Activated T-cell treated with anti-CD3 and anti-CD28 coated beads, Interleukin-2, amount 50 U/mL, for 72 hours (primary cell): ENCODE measurements at places on chromosomes 16 and 17.

- no peak for DNase-seq
- peaks cover 13% of the 10 kb centered on the region for H3K36me3 ChIP-seq
- no peaks in the 10 kb centered on the region for H3K4me1 ChIP-seq
- H3K4me3 ChIP-seq = no peak overlapping the region
- H3K27me3 ChIP-seq = no peaks in the 10 kb centered on the region
These were observed 48.8 kb downstream of the NDEL1 start for GRCh38 chr17:8484465-8484864.

DNA sequence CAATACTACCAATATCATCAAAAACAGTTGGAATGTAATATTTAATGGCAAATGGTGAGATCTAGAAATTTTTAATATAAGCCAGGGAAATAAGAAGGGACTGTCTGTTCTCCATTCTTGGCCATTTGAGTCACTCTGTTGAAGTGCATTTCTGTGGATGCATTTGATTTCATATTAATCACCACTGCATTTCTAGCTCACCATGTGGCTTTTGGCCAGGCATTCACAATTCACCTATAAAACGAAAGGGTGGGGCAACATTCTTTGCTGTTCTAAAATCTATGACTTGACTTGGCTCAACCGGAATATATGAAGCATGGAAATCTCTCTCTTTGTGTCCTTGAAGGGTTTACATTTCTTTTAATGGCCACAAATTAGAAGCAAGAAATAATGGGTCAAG lies 483.0 kb downstream of the SLC39A11 start:
- no peak overlapping the region for H3K27ac ChIP-seq
- no peak for DNase-seq

- no peaks in the 10 kb centered on the region for H3K36me3 ChIP-seq
- no peak for DNase-seq
- no peak overlapping the region for H3K4me3 ChIP-seq
- H3K27ac ChIP-seq = no peak overlapping the region
- no peaks in the 10 kb centered on the region for H3K27me3 ChIP-seq
These were observed 139.4 kb downstream of the ZFHX3 start for GRCh38 chr16:72908362-72909167.

DNA sequence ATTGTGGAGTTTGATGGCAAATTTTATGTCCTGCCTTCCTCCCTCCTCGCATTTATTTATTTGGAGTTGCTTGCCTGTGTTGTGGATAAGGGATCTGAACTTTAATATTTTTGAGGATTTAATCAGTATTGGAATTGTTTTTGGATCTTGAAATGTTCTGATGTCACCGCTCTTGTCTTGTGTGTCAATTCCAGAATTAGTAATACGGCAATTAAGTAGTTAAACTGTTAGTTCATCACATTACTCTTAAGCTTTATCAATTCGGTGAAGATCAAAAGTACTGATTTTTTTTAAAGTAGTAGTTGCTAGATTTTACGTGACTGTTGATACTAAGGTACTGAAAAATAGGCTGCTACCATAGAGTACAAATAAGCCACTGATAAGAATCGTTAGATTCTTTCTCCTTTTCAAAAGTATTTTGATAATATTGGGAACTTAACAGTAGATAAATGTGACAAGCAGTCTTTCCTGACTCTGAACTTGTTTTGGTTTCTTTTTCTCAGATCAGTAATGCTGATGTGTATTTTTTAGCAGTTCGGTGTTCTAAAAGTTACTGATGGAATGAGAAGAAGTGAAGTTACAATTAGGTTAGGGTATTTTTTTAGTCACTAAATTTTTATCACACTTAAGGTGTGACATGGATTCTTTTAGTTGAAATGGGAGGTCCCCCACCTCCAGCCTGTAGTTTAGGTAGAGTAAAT lies 2.0 kb downstream of the RBBP6 start:
- H3K27me3 ChIP-seq = no peaks in the 10 kb centered on the region
- peaks cover 60% of the 10 kb centered on the region for H3K4me1 ChIP-seq
- peak overlapping the region; percentile 95 for H3K4me3 ChIP-seq
- no peak for DNase-seq

GRCh38 chr17:4554997-4555799 lies at the start of gene MYBBP1A:
Gene MYBBP1A (minus strand): TSS chr17:4555384. CDS start chr17:4555324, 60 bp downstream.
- peak; percentile 98 for DNase-seq
- H3K27ac ChIP-seq = peak within 1 kb of the TSS; percentile 95
- no peaks in the 10 kb centered on the region for H3K27me3 ChIP-seq
- H3K4me3 ChIP-seq = peak within 1 kb of the TSS; percentile 88
- peaks cover 48% of the 10 kb centered on the region for H3K4me1 ChIP-seq

- no peaks in the 10 kb centered on the region for H3K27me3 ChIP-seq
- DNase-seq = no peak
- H3K4me3 ChIP-seq = no peak overlapping the region
- peaks cover 7% of the 10 kb centered on the region for H3K36me3 ChIP-seq
- no peaks in the 10 kb centered on the region for H3K4me1 ChIP-seq
These were observed 41.6 kb downstream of the ABAT start for GRCh38 chr16:8716052-8716451.

- H3K27me3 ChIP-seq = no peaks in the 10 kb centered on the region
- peaks cover 37% of the 10 kb centered on the region for H3K4me1 ChIP-seq
- peak overlapping the region; percentile 22 for H3K4me3 ChIP-seq
These were observed 2.6 kb downstream of the RARA start for GRCh38 chr17:40311575-40311974.

GRCh38 chr17:57900991-57901743 lies 51.3 kb upstream of the MRPS23 start:
- no peaks in the 10 kb centered on the region for H3K36me3 ChIP-seq
- DNase-seq = no peak
- H3K27me3 ChIP-seq = no peaks in the 10 kb centered on the region
- peaks cover 18% of the 10 kb centered on the region for H3K4me1 ChIP-seq

DNA sequence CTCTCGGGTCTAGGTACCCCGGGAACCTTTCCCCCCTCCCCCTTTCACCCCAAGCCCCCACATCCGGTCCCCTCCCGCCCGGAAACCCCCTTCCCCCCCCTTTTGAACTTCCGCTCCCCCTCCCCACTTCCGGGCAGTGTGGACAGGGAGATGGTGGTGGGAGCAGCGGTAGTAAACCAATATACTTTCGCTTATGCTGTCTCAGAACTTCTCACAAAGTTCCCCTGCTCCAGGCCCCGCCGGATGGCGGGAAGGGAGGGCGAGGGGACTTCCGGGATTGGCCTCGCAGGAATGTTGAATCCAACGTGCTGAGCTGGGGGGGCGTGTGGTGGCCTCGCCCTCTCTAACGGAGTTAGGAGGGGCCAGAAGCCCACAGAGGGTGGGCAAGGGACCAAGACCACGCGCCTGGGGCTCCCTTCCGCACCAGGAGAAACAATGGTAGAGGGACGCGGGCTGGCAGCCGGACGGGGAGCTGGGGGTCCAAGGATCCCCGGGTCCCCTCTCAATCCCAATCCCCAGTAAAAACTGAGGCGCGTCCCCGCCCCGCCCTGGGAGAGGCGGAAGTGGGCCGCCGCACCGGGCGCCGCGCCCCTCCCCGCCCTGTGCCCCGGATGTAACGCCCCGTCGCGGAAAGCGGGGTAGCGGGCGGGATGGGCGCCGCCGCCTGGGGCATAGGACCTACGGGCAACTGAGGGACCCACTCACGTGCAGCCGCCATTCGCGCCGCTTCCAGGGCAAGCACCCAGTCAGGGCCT lies 742 bp downstream of the PFN1 start:
- H3K27me3 ChIP-seq = no peaks in the 10 kb centered on the region
- H3K4me3 ChIP-seq = peak overlapping the region; percentile 98

DNA sequence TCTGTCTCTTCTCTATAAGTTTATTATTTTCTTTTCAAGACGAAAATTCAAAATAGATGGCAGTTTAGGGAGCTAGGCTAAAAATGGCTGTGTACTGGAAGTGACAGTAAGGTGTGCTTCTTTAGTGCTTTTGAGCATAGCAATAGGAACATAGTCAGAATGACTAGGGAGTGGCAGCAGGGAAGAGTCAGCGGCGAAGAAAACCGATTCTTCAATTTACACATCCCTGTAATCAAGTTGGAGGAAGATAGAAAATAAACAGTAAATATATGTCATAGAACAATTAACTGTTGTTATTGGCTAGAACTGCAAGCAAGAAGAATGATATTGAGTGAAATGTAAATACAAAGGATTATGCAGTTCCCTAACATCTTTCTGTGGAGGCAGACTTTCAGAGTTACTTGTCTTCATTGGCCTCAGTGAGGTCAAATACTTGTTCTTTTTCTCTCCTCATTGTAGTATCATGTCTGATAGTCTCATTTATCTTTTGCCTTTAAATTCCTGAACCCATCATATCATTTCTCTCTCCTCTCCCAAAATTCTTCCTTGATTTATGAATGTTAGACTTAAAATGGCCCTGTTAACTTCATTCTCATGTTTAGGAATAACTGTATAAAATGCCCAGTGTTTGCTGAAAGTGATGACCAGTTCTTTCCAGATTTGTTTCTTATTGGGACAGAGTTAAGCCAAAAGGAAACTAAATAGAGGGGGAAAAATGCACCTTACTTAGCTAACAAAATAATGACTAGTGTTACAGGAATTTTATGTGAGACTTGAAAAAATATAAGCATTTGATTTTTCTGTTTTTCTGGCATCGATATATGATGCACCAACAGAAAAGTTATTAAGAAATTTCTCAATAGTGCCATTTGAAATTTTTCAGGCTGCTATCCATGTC lies 211.4 kb downstream of the BCAS3 start:
- DNase-seq = no peak
- no peak overlapping the region for H3K4me3 ChIP-seq
- H3K27me3 ChIP-seq = no peaks in the 10 kb centered on the region
- no peaks in the 10 kb centered on the region for H3K4me1 ChIP-seq

DNA sequence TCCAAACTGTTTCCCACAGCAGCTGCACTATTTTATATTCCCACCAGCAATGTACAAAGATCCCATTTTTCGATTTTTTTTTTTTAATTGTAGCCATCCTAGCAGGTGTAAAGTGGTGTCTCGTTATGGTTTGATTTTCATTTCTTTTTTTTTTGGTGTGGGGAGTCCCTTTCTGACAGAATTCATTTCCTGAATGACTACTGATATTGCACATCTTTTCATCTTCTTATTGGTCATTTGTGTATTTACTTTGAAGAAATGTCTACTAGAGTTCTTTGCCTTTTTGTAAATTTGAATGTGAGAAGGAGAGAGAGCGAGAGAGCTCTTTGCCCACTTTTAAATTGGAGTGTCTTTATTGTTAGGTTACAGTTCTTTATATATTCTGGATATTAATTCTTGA lies 14.0 kb downstream of the CYB5B start:
- H3K4me1 ChIP-seq = peaks cover 72% of the 10 kb centered on the region
- H3K27ac ChIP-seq = peak overlapping the region; percentile 71
- peak overlapping the region; percentile 75 for H3K4me3 ChIP-seq
- DNase-seq = no peak
- H3K36me3 ChIP-seq = peaks cover 8% of the 10 kb centered on the region

- H3K4me1 ChIP-seq = no peaks in the 10 kb centered on the region
- H3K27ac ChIP-seq = no peak overlapping the region
- H3K4me3 ChIP-seq = no peak overlapping the region
- H3K36me3 ChIP-seq = peaks cover 1% of the 10 kb centered on the region
- DNase-seq = no peak
- no peaks in the 10 kb centered on the region for H3K27me3 ChIP-seq
These were observed 127.5 kb upstream of the COX10 start for GRCh38 chr17:13941781-13942180.

GRCh38 chr17:12431188-12431587 lies 234.5 kb upstream of the MYOCD start:
- peaks cover 3% of the 10 kb centered on the region for H3K36me3 ChIP-seq
- no peaks in the 10 kb centered on the region for H3K4me1 ChIP-seq
- H3K27me3 ChIP-seq = no peaks in the 10 kb centered on the region

DNA sequence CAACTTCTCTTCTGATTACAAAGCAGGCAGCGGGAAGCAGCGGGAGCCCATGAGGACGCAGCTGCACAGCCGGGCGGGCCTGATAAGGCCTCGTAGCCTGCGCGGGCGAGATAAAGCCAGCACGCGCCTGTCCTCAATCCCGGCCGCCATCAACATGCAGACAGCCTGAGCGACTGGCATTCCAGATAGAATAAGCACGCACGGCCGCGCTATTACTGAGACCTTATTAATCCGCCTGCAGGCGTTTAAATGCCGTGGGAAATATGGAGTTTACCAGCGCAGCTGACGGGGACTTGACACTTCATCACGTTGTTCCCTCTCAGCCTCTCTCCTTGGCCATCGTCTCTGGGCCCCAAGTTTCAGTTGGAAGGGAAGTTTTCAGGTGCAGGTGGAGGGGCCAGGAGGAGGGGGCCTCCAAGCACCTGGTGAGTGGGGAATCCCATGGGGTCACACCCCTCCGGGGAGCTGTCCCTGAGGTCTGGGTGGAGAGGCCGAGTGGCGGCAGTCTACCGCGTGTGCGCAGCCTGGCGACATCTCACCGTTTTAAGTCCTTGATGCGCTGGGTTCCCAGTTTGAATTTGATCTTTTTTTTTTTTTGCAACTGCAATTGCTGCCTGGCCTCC lies 27.3 kb upstream of the CBFA2T3 start:
- H3K27ac ChIP-seq = no peak overlapping the region
- no peak overlapping the region for H3K4me3 ChIP-seq
- H3K27me3 ChIP-seq = peaks cover 23% of the 10 kb centered on the region
- H3K4me1 ChIP-seq = peaks cover 31% of the 10 kb centered on the region
- peaks cover 3% of the 10 kb centered on the region for H3K36me3 ChIP-seq

DNA sequence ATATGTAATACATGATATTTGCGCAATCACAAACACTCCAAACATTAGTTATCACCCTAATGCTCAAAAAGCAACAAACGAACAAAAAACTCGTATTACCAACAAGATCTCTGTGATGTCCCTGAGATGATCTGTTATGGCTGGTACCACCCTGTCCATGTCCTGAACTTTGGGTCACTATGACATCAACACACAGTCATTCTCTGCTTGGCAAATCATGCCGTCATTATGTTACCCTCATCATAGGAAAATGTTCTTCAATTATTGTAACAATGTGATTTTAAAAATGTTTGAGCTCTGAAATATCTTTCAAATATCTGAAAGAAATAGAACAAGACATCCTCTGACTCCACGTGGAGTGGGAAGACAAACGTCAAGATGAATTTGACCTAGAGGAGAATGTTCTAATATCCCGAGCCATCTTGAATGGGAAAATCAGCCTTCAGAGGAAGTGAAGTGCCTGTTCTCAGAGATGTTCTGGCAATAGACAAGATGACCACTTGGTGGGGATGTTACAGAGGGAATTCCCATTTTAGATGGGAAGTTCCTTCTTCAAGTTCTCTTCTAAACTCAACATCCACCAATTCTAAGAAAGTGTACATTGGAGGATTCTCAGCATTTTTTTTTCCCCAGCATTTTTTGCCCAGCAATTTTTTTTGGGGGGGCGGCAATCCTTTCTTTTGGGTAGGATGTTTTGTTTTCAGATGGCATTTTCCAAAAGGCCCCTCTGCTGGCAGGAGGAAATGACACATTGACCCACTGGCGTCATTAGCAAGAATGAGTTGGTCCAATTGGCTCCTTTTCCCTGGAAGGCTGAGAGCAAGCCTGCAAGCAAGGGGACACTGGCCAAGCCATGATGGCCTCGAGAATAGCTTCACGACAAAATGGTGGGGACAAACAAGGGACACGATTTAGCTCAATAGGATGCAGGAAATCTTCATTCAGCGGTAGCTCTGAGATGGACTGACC lies 3.7 kb upstream of the HSD17B2 start:
- H3K27me3 ChIP-seq = peaks cover 21% of the 10 kb centered on the region
- no peak for DNase-seq
- no peak overlapping the region for H3K27ac ChIP-seq
- no peak overlapping the region for H3K4me3 ChIP-seq
- no peaks in the 10 kb centered on the region for H3K4me1 ChIP-seq
- H3K36me3 ChIP-seq = no peaks in the 10 kb centered on the region

- H3K36me3 ChIP-seq = no peaks in the 10 kb centered on the region
- peaks cover 42% of the 10 kb centered on the region for H3K27me3 ChIP-seq
- H3K4me1 ChIP-seq = no peaks in the 10 kb centered on the region
- no peak overlapping the region for H3K27ac ChIP-seq
These were observed 29.3 kb downstream of the MAF start for GRCh38 chr16:79571065-79571902.

GRCh38 chr16:84667600-84668309 lies 19.4 kb downstream of the KLHL36 start:
- peaks cover 13% of the 10 kb centered on the region for H3K4me1 ChIP-seq
- no peak for DNase-seq
- no peaks in the 10 kb centered on the region for H3K27me3 ChIP-seq
- no peak overlapping the region for H3K4me3 ChIP-seq
- peaks cover 5% of the 10 kb centered on the region for H3K36me3 ChIP-seq
